ENCODE measurements at places on chromosomes 6 and 20.

- DNase-seq = no peak
Measured at GRCh38 chr6:170090561-170090960, 200.3 kb downstream of the DLL1 start.

- DNase-seq = no peak
Measured at GRCh38 chr6:140857739-140858380, 1274.9 kb upstream of the GJE1 start.

DNA sequence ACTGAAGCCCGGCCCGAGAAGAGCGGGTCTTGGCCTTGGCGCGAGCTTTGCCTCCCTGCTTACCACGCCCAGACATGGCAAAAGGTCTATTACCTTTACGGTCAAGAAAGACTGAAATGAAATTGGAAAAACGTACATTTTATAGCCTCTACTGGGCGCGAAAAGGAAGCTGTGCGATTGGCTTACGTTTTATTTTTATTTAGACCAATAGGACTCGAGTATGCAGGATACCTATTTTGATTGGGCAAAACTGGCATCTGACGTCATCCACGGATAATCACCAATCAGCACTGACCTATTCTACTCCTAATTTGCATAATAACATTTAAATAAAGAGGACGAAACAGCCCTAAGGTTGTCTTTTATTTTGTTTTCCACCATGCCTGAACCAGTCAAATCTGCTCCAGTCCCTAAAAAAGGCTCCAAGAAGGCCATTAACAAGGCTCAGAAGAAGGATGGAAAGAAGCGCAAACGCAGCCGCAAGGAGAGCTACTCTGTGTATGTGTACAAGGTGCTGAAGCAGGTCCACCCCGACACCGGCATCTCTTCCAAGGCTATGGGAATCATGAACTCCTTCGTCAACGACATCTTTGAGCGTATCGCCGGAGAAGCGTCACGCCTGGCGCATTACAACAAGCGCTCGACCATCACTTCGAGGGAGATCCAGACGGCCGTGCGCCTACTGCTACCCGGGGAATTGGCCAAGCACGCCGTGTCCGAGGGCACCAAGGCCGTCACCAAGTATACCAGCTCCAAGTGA lies 97.4 kb downstream of the OR2B2 start:
- DNase-seq = peak; percentile 88

GRCh38 chr6:15464211-15464725 lies 198.6 kb downstream of the DTNBP1 start:
- DNase-seq = peak; percentile 46

DNA sequence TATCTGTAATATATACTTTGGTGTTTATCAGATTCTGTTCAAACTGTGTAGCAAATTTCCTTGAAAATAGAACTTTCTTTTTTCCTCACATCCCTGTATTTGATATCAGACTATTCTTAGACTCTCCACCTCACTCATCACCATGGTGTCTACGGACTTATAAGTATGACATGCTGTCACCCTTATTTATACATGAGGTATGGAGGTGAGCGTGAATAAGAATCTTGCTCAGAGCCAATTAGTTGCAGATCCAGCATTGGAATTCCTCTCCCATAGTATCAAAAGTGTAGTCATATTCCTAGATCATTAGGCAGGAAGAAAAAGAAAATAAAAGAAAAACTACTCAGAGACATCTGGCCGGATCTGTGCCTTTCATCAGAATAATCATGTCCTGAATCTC lies 43.0 kb downstream of the TPD52L1 start:
- no peak for DNase-seq

DNA sequence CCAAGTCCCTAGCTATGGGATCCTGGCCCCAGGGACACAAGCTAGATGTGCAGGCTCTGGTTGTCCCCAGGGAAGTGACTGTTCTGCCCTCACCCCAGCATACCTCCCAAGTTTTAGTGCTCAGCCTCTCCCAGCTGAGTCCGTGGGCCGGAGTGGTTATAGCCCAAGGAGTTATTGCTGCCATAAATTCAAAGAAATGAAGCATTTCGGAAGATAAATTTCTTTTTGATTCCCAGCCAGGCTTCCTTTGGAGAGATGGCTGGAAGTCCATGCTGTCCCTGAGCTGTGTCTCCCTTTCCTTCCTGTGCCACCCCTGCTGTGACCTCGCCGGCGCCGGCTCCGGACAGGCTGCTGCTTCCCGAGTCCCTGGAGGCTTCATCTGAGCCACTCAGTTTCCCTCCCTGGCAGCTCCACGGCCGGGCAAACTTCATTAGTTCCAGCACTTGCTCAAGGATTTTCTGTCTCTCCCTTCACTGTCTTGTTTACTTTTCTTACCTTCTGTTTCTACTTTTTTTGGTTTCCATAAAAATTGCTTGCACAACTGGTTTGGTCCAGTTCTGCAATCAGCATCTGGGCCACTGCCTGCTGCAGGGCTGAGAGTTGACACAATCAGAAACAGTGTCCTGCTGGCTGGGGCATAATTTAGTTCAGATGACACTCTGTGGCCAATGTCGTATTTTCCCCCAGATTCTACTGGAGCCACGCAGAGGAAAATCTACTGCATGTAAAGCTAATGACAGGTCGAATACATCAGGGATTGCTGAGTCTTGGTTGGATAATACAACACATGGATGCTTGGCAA lies 225.5 kb downstream of the SYNDIG1 start:
- DNase-seq = no peak

Measured in Caco-2 (cell line).